Left lobe of liver (tissue), 2 donors: ENCODE measurements at places on chromosomes 1 and 21. TPM values are rescaled to one million over a fixed set of nuclear protein-coding genes. Genes with fewer than 3 reads are reported as not detected.
A peak's percentile ranks its signal among the peaks of the same experiment; 100 is the strongest.

- DNase-seq: no peak
Observed at GRCh38 chr1:44628962-44629756, 45.1 kb downstream of the TMEM53 start.

GRCh38 chr1:20373764-20374163, 83.1 kb downstream of the VWA5B1 start:
- no peak for DNase-seq

- DNase-seq: no peak
Observed at GRCh38 chr21:26842300-26842699, 2.9 kb downstream of the ADAMTS1 start.

DNA sequence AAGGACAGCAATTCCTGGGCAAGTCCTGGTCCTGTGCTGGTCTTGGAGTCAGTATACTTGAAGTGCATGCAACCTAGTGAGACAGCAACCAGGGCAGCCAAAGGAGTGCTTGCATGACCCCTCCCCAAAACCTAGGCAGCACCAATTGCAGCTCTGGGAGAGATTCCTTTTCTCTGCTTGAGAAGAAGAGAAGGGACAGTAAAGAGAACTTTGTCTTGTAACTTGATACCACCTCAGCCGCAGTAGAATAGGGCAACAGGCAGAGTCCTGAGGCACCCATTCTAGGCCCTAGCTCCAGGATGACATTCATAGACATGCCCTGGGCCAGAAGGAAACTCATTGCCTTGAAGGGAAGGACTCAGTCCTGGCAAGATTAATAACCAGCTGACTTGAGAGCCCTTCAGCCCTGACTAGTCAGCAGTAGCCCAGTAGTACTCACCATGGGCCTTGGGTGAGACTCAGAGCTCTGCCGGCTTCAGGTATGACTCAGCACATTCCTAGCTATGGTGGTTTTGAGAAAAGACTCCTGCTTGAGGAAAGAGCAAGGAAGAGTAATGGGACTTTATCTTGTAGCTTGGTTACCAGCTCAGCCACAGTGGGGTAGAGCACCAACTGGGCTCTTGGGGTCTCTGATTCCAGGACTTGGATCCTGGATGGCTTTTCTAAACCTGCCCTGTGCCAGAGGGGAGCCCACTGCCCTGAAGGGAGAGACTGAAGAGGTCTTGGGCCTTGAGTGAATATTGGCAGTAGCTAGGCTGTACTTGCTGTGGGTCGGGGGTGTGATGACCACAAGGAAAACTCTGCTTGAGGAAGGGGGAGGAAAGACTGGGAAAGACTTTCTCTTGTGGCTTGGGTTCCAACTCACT, 51.7 kb upstream of the ACADM start:
- DNase-seq: no peak

GRCh38 chr1:74222701-74223100, 12.5 kb upstream of the TNNI3K start:
- no peak for DNase-seq

- DNase-seq: no peak
Observed at GRCh38 chr1:222387007-222387814, 160.7 kb downstream of the HHIPL2 start.

DNA sequence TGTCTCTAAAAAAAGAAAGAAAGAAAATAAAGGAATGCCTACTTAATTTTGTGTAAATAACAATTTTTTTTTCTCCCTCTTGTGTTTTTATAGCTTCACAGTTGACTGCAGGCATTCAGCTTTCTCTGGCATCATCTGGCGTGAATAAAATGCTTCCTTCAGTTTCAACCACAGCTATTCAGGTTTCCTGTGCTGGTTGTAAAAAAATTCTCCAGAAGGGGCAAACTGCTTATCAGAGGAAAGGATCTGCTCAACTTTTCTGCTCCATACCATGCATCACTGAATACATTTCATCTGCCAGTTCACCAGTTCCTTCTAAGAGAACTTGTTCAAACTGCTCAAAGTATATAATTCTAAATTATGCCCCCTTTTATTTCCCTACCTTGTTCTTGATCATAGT, 18.0 kb downstream of the ZMYM1 start:
- DNase-seq: no peak

DNA sequence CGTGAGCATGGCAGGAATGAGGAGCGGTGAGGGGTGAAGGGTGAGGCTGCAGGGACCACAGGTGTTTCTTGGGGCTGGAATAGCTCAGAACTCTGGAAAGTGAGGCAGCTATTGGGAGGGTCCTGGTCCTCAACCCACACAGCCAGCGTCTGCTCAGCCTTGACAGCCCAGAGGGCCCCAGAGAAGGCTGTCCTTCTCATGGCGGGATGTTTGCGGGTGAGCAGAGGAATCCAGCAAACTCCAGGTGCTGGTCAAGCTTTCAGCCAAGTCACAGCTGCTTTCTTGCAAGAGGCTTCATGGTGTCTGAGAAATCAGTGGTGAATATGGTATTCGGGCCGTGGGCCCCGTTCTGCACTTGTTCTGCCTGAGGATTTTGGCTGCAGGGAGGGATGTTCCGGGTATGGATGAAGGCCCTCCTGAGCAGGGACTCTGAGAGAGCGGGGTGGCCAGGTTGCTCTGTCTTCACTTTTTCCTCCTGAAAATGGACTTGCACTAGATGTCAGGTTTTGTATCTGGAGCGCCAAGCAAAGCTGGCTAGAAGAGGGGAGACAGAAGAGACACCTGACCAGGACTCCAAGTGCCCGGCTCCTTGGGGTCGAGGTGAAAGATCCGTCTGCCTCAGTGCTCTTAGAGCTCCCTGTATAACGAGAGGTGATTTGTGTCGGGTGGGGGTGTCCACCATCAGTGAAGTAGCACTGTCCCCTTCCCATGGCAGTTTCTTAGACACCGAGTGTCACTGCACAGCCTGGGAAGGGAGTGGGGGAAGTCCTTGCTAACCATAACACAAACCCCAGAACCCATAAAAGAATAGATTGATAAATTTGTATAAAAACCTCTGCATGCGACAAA, 139.9 kb downstream of the PEX14 start:
- no peak for DNase-seq

DNA sequence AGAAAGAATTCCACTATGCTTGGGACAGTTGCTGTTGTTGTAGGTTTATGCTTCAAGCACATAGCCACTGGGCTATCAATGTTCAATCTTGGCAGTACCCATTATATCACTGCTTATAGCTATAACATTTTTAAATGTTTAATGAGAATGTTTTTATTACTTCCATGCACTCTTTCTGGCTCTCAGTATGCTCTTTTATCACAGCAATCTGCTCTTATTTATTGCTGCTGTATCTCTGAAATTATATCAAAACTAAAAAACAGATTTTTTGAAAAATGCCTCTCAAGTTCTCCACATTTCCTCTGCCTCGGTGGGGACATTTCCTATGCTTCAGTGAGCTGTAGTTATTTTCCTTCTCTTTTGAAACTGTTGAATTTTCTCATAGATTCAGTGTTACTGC, 5.4 kb upstream of the SGIP1 start:
- no peak for DNase-seq

- DNase-seq: no peak
Observed at GRCh38 chr21:28298251-28298672, 694.4 kb downstream of the LTN1 start.

DNA sequence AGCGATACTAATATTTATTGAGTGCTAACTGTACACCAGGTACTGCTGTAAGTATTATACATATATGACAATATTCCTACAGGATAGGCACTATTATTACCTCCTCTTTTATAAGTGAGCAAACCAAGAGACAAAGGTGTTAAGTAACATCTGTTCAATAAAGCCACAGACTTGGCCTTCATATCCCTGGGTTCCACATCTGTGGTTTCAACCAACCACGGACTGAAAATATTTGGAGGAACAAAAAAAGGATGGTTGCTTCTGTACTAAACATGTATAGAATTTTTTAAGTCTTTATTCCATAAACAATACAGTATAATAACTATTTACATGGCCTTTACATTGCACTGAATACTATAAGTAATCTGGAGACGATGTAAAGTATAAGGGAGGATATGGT, 95.1 kb downstream of the RERE start:
- DNase-seq: no peak

DNA sequence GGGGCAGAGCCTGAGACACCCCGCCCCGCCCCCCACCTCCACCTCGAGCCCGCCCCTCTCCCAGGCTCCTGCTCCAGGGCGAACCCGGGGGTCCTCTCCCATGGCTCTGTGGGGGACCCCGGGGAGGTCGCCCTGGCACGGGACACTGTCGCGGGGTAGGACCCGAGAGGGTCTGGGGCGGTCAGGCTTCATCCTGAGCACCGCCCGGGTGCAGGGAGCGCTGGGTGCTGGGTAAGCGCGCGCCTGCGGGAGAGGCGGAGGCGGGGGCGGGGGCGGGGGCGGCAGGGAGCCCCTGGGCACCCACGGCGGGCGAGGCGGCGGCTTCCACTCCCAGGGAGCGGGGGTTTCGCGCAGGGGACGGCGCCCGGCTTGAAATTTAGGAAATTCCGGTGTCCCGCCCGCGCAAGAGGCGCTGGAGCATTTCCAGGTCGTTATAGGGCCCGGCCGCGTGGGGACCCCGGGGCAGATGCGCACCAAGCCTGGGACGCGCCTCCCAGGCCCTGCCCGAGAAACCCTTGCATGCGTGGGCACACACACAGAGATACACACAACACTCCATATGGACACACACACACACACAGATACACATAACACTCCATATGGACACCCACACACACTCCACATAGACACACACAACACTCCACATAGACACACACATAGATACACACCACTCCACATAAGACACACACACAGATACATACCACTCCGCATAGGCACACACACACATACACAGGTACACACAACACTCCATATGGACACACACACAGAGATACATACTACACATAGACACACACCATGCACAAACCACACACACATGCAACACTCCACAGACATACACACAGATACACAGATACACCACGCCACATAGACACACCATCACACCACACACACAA, 48.7 kb upstream of the SLC19A1 start:
- no peak for DNase-seq

- no peak for DNase-seq
Observed at GRCh38 chr1:156386134-156386901, 17.3 kb downstream of the RHBG start.

- DNase-seq: no peak
Observed at GRCh38 chr21:32757804-32758203, 13.8 kb downstream of the PAXBP1 start.

DNA sequence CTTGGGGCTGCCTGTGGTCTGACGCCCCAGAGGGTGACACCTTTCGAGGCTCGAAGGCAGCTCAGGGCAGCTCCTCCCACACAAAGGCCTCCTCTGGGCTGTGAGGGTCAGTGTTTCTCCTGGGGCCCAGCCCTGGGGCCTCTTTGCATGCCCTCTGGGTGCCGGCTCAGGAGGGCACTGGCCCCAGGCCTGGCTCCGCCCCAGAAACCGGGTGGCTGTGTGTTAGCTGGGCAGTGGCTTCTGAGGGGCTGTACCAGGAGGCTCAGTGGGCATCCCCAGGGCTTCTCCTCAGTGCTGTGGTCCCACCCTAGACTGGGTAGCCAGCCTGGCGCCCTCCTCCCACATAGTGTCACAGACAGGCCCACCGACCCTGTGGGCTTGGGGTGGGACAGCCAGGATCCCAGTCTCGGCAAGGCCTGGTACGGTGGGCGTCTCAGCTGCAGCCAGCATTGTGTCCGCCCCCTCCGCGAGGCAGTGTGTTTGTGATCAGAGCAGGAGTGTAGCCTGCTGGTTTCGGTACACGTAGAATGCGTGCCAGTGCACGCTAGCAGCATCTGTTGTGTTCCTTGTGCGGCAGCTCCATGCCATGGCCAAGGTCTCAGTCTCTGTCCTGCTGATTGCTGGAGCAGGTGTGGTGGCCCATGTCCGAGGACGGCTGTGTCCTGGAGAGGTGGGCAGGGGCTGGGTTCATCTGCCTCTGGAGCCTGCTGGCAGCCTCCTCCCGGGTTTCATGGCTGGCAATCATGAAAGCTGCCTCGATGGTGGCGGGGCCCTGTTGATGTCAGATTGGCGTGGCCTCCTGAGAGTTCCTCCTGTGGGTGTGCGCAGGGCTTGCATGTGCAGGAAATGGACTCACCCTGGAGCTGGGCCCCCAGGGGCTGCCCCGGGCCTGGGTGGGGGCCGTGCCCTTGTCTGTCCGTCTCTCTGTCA, 28.0 kb downstream of the RRP1 start:
- no peak for DNase-seq

- peak; percentile 45 for DNase-seq
Observed at GRCh38 chr1:109793486-109794318, 30.0 kb upstream of the EPS8L3 start.

DNA sequence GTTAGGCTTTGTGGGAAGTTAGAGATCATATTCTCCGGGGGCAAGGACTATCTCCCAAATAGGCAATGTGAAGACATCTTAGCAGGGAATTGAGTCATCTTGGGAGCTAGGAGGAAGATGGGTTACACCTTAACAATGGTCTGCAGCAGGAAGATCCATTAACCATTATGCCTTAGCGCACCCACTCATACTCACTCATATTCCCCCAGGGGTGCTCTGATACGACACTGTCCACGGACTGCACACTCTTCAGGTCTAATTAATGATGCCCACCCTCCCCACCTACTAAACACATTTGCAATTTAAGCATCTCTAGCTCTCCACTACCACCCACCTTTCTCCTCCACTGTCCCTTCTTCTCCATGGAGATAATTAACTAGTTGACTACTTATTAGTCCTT, 857 bp upstream of the AK5 start:
- DNase-seq: no peak

GRCh38 chr1:150829751-150830150, 21.7 kb upstream of the CTSK start:
- no peak for DNase-seq

DNA sequence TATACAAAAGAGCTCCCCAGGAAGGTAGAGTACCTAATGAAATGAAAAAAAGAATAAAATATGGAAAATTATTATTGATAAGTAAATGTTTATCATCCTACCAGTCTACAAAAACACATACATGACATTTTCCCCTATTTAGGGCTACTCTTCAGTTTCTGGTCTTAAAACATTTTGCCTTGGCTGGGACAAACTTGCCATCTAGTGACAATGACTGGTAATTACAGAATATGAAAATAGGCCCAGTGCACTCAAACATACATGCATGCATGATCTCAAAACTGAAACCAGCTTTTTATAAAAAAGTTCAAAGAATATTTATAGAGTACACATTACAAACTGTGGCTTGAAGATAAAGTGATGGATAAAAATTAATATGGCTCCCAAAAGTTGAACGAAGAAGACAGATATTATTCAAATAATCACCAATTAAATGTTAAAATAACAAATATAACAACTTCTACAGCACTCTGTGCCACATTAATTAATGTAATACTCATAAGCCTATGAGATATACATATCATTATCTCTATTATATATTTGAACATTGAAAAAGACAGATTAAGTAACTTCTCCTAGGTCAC, 10.5 kb upstream of the RNPC3 start:
- DNase-seq: no peak

DNA sequence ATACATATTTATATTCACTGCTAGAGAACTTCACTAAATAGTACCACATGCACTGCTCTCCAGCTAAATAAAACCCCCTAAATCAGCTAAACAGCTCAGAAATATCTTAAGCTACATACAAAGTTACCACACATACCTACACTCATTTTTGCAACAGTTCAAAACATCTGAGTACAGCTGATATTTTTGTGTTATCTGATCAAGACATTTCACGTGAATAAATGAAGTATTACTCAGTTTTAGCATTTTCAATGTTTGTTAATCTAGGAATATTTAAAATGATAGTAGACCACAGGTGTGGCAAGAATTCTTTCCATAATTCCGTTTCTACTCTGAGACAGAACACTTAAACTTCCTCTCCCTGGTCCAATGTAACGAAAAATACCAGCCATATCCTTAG, 20.8 kb downstream of the EVI5 start:
- no peak for DNase-seq

BRWD1 gene
- total RNA-seq: 21.9 TPM

PRAMEF33 gene
- 0.25 TPM for total RNA-seq

PCBP3 gene
- 0.83 TPM for total RNA-seq

IQGAP3 gene
- total RNA-seq: 0.23 TPM

SPATA6 gene
- 7.5 TPM for total RNA-seq

ZBTB8B gene
- total RNA-seq: not detected
